ENCODE measurements at places on chromosomes 6 and 20.

GRCh38 chr20:25315418-25316210 lies 67.7 kb downstream of the PYGB start:
- no peak for DNase-seq

DNA sequence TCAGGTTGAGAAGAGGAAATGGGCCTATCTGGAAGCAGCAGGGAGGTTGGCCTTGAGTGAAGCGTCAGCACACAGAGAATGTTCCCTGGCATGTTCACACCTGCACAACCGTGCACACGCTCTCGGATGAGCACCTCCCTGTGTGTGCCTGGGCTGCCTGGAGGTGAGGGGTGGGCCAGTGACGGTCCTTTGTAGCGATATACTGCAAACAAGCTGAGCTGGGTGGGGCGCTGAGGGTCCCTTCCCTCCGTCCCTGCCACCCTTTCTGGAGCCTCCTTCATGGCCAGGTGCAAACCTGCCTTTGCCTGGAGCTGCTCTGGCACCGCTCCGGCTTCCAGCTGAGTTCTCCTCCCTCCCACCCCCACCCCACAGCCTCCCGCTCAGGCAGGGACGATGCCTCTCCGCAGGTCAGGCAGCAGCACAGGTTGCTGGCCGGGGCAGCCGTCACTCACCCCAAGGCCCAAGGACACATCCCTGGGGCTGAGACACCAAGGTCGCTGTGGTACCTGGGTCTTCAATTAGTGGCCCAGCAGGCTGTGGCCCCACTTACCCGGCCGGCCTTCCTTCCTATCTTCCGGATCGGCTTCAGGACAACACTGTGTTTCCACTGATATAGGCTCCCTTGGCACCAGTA lies 111.6 kb downstream of the ERMARD start:
- DNase-seq = no peak

DNA sequence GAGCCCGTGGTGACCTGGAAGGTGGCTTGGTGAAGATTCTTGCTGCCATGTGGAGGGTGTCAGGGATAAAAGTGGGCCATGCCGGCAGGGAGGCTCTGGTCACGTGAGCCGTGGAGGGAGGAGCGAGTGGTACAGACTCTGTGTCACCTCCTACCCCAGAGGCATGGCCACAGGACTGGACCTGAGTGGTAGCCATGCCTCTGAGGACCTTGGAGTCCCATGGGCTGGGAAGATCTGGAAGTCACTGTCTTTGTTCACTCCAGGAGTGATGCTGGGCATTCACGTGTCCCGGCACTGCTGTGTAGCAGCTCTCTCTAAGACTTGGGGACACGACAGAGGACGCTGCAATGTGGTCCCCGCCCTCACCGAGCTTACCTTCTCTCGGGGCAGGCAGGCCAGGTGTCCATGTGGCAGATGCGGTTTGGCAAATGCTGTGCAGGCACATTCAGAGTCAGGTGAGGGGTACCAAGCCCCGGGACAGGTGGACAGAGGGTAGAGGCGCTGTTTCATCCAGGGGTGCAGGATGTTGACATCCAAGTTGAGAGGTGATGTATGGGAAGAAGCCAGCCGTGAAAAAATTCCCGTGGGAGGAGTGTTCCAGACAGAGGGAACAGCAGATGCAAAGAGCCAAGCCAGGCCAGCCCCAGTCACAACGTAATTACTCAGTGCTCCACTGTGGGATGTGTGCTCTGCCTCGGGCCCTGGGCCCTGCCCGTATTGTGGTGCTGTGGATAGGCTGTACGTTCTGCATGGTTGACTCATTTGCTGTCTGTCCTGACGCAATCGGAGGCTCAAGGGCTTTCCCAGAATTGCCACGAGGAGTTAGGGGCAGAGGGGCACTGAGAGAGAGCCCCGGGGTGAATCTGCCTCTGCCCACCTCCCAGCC lies 307.8 kb downstream of the TAF4 start:
- no peak for DNase-seq

- no peak for DNase-seq
Measured at GRCh38 chr20:3889489-3890397, 556 bp downstream of the PANK2 start.

DNA sequence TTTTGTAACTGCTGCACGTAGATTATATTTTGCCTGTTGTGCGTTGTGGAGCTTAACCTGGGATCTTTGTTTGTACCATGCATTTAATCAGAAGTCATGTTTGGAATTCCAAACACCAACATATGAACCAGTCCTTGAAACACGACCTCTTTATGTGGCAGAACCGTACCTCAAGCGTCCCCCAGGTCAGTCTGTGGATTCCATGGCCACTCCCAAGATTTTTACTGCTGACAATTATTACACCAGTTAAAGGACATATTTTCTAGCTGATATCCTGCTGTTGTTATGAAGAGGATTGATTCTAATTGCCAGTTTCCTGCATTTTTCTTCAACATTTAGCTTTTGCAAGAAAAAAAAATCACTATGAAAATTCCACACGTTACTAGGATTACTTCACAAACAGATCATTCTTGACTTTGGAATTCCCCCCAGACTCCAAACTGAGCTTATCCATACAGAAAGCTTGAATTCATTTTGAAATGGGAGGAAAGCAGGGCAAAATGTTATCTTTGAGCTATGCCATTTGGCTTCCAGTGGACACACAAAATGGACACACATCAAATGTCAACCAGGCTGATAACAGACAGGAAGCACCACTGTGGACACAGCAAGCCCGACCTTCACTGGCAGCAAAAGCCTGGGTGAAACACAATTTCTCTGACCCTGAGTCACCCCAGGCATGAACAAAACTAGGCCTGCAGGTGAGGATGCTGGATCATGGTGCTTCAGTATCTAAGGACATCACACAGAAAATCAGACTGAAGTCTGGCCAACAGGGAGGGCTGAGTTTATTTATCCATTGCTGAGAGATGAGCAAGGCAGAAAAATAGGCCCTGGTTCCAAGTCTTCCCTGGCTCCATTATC lies 542.9 kb upstream of the JAG1 start:
- no peak for DNase-seq

DNA sequence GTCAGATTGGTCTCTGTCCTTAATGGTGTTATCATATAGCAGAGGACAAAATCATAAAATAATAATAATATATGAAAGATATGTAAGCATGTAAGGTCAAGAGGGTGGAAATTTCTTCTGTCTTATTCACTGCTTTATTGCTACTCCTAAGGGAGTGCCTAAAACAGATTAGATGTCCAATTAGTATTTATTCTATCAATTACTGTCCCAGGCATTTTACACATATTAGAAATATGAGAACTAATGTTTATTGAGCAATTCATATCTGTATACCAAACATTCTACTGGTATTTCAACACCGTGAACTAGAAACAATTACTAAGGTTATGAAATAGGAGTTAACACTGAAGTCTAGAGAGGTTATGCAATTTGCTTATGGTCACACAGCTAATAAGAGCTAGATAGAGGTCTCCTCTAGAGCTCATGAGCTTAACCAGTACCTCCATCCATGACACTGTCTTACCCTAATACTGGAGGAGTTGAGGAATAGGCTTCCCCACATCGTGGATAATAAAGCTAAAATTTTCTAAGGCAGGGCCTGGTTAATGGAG lies 302.3 kb downstream of the PLCB1 start:
- no peak for DNase-seq

DNA sequence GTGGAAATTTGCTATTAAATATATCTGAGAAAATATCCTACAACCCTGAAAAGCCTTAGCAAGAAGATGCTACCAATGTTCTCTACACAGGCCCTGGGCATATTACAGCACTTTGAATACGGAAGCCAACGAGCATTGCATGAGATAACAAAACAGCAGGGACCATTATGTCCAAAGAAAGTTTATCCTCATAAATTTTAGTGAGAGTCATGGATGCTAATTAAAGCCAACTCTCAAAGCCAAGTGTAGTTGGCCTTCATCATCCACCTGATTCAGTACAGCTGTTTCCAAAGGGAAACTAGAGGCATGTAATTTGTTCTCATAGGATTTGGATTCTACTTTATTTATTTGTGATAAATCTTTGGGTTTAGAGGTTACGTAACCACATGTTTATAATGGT lies 564.8 kb downstream of the RFPL4B start:
- no peak for DNase-seq

DNA sequence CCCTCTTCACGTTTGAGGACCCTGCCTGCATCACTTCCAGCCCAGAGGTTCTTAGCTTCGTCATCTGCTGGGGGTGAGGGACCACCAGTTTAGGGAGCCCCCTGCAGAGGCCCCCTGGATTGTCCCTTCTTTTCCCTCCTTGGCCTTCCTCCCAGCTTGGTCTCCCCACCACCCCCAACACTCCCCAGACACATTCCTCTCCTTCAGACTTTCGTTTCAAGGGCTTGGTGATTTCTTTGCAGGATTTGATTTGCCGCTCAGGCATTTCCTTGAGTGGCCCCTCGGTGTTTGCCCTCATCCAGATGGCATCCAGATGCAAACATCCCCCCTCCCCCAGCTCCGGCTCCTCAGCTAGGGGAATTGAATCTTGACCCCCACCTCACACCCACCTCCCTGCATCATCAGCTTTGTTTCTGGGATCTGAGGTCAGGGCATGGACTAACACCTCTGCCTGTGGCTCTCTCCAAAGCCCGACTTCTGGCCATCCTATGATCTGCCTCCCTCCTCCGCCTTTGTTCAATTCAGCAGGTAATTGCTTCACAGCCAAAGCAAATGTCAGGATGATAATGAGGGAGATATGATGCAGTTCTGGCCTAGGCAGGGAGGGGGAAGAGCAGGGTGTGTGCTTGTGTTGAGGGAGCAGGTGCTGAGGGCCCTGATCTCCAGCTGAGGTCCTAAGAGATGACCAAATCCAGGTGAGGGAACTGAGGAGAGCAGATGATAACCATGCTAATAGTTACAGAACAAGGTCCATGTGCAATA lies 141.5 kb downstream of the VEGFA start:
- no peak for DNase-seq

DNA sequence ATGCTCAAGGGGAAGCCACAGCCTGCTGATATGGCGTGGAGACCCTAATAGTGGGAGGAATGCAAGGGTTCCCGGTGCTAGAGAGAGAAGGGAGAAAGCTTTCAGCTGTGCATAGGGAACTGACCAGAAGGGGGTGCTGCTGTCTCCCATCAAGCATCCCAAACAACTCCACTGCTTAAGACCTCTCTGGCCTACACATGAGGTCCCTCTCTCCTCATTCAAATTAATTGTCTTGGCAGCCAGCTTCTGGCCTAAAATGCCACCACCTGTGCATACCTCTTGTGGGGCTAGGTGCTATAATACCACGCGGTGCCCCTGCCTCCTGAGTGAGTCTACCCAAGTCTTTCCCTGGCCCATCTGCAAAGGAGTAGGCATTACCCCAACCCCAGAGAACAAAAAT lies 14.5 kb downstream of the ADISSP start:
- DNase-seq = peak; percentile 83

GRCh38 chr6:108640104-108640503 lies 79.4 kb downstream of the FOXO3 start:
- no peak for DNase-seq

- no peak for DNase-seq
Measured at GRCh38 chr6:139285590-139285989, 6.2 kb downstream of the TXLNB start.

- peak; percentile 25 for DNase-seq
Measured at GRCh38 chr20:4607287-4607713, 114.4 kb upstream of the PRND start.

DNA sequence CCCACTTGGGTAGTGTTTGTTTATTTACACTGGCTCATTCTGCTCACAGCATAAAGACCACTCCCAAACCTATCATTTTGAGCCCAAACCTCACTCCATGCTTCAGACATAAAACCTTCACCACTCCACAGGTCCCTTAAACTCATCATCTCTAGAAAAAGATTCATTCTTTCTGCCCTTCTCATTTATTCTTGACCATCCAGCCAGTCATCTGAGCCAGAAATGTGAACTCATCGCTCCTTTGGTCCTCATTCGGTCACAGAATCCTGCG lies 12.4 kb downstream of the TPMT start:
- DNase-seq = no peak

GRCh38 chr20:1286267-1287024 lies 20.4 kb downstream of the SNPH start:
- DNase-seq = no peak

- no peak for DNase-seq
Measured at GRCh38 chr6:40299681-40300080, 287.5 kb downstream of the LRFN2 start.

DNA sequence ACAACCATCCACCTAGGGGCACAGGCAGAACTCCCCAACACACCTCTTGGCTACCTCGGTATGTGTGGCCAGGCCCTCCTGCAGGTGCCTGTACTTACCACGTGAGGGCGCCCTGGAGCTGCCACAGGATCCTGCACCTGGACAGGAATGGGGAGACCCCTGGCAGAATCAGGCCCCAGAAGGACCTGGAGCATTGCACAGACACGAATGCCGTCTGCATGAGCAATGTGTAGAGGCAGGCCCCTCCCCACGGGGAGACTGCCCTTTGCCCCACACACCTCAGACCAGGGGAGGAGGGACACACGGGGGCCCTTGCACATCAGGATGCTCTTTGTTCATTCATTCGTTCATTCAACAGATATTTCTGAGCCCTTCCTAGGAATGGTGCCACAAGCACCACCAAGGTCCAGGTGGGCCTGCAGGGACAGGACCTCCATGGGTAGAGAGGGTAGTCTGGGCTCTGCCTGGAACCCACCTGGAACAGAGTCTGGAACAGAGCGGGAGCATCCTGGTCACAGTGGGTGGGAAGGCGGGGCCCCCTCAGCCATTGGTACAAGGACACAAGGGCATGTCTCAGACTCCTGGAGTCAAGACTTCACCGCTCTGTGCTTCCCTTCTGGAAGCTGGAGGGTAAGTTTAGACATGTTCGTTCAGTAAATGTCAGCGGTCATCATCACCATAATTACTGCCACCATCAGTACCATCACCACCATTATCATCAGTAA lies 32.3 kb downstream of the YTHDF1 start:
- peak; percentile 75 for DNase-seq

DNA sequence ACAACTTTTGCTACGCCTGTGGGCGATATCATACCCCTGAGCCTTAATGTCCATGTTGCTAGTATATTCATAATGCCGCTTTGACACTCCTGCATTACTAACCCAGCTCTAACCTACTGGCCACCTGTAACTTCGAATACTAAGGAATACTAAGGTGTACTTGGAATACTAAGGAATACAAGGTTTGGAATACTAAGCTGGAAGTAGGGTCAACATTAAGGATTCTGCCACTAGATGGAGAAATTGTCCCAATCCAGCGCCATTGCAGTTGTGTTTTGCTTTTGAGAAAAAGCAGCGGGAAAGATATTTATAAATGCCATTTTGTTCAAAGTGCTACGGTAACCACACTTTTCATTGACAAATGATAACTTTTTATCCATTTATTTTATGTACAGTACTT lies 10.7 kb downstream of the TBXT start:
- DNase-seq = no peak

- no peak for DNase-seq
Measured at GRCh38 chr20:7505152-7505834, 435.0 kb downstream of the HAO1 start.

- no peak for DNase-seq
Measured at GRCh38 chr20:61771805-61772350, 293.8 kb downstream of the TAF4 start.

GRCh38 chr6:125357515-125358256 lies 55.9 kb upstream of the HDDC2 start:
- DNase-seq = no peak
